ENCODE measurements at places on chromosomes 7 and 10. TPM values are rescaled to one million over a fixed set of nuclear protein-coding genes. Genes with fewer than 3 reads are reported as not detected.

- DNase-seq: no peak
Measured at GRCh38 chr7:47580175-47580706, 1.7 kb downstream of the TNS3 start.

DNA sequence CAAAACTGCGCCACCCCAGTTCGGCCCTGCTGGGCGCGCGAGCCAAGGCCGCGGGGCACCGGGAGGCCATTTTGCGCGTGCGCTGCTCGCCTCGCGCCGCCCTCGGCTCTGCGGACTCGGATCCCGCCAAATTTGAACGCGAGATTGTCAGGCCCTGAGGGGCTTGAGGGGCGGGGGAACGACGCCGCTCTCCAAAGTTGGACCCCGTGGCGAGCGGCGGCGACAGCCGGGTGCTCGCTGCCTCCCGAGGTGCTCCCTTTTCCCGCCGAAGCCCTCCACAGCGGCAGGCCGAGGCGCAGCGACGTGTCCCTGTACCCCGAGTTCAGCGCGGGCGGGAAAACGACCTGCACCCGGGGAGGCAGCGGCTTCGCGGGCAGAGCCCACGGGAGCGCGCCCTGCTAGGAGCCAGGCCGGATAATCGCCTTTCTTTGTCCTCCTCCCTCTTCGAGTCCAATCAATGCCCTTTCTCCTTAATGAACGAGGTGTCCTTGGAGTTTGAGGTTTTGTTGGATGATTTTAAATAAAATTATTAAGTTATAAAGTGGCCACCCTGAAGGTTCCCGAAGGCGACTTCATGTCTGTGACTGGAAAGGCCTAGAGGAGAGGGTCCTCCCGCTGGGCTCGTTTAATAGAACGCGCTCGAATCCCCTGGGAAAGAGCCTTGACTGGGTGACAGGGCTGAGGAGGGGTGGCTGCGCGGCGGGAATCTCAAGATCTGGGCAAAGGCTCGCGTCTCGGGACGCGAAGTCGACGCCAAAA lies 10.7 kb upstream of the SPAG6 start:
- no peak for DNase-seq

DNA sequence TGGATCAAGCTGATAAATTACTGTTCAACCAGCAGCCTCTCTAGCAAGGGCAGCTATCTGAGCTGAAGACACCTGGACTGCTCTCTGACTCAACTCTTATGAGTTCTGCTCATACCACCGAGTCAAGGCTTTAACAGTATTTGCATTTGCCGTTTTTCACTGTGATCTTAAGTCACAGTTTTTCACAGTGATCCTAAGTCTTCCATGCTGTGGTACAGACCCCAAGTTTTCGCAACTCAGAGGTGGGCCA lies 31.3 kb downstream of the PIP4K2A start:
- no peak for DNase-seq

DNA sequence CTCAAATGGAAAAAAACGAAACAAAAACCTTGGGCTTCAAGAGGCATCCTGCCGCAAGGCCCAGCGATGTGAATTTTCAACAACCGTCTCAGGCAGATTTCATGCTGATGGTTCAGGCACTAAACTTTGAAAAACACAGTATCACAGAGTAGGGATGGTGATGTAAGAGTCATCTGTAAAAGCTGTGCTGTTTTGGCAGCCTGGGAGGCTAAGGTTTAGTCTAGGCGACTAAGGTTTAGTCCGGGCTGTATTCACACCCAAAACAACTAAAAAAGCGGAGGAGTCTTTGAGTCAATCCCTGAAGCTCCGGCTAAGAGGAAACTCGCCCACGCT lies 420 bp upstream of the MINPP1 start:
- no peak for DNase-seq

DNA sequence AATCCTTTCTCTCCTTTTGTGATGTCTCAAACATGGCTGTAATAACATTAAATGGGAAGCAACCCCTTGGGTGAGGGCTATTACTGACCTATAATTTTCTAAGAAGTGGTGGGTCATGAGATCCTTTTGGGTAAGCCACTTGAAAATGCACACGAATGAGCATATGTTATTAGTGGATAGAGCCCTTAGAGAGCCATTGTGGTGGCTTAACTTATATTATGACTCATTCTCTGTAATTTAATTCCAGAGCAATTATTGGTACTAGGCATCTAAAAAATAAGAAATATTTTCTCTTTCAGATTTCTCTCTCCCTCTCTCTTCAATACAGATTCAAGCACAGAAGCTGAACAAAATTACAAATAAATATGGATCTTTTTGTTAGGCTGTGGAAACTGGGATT lies 1177.4 kb upstream of the PHF14 start:
- DNase-seq: no peak

GRCh38 chr10:79581044-79581443 lies 20.8 kb upstream of the SFTPA2 start:
- no peak for DNase-seq

DNA sequence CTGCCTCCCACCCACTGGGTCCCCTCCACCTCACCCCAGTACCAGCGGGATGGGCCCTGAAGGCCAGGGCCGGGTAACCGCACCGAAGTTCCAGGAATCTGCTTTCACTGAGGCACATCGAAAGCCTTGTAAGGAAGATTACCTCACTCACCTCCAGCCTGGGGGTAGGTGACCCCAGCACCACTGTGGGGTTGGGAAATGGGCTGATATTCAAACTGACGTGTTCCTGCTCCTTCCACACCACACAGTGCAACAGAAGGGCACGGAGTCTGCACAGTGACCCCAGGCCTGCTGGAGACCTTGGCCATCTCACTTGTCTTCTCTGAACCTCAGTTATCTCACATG lies 29.8 kb downstream of the NPS start:
- DNase-seq: no peak

DNA sequence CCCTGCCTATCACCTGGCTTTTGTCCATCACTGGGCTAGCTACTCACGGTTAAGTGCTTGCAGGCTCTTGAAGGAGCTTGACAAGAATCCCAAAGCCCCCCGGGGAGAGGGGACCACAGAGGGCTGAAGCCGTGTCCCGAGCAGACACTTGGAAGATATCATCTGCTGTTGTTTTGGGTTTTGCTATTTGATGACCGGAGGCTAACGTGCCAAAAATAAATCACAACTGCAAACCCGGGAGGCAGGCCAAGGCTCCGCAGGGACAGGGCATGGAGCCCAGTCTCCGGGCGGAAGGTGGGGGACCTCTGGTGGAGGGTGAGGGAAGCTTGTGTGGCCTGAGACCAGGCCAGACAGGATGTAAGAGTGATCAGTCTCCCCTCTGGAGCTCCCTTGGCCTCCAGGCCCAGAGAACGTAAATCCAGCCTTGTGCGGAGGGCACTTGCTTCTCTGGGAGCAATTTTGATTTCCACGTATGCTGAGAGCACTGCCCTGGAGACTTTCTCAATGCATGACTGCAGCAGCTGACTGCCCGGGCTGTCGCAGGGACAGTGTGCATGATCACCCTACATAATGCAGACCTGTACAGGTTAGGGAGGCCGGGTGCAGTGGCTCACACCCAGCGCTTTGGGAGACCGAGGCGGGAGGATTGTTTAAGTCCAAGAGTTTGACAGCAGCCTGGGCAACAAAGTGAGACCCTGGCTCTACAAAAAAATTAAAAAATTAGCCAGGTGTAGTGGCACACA lies at the start of gene PHKG1:
PHKG1 (minus strand) TSS at position 164 of the 743 bp plus-strand sequence. CDS start 4,011 bp downstream, outside the sequence.
- DNase-seq: peak; percentile 64

The GNGT1 gene
- not detected for total RNA-seq

The MUC3A gene
- total RNA-seq: 0.13 TPM

The MRC1 gene
- total RNA-seq: 250 TPM

The TEX47 gene
- total RNA-seq: not detected

The RNF148 gene
- 0.51 TPM for total RNA-seq

The PDCD4 gene
- total RNA-seq: 72.4 TPM

Data from dermis microvascular lymphatic vessel endothelial cell (primary cell).